CD8-positive, alpha-beta memory T cell (primary cell): ENCODE measurements at places on chromosomes 5 and 9.

GRCh38 chr9:121670431-121670830, 19.0 kb downstream of the DAB2IP start:
- no peak for DNase-seq

DNA sequence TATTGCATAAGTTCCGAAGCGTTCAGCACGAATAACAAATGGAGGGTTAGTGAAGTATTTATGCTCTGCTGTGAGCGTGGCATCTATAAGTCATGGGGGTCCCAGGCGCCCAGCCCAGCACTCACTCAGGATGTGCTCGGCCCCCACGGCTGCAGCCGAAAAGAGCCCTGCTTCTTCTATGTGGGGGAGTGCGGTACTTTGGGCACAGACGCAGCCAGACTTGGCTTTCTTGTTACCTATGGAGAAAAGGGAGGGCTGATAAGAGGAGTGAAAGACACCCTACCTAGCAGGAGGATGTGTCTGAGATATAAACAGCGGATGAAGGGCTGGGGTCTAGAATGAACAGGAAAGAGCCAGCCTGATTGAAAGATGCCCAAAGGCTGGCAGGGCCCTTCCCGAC, 51.4 kb downstream of the MRPL36 start:
- no peak for DNase-seq

DNA sequence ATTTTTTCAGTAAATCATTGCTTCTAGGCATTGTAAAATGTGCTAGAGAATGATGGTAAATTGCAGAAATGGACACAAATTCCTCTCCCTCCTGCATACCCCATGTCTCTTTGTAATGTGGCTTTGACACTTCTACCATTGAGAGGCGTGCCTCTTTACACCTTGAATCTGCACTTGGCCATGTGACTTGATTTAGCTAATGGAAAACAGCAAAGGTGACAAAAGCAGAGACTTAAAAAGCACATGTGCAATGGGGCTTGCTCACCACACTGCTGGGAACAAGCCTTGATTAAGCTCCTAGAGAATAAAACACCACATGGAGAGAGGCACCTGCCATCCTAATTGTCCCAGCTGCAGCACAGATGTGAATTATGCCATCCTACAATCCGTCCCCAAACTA, 69.9 kb upstream of the NAA35 start:
- DNase-seq = no peak

DNA sequence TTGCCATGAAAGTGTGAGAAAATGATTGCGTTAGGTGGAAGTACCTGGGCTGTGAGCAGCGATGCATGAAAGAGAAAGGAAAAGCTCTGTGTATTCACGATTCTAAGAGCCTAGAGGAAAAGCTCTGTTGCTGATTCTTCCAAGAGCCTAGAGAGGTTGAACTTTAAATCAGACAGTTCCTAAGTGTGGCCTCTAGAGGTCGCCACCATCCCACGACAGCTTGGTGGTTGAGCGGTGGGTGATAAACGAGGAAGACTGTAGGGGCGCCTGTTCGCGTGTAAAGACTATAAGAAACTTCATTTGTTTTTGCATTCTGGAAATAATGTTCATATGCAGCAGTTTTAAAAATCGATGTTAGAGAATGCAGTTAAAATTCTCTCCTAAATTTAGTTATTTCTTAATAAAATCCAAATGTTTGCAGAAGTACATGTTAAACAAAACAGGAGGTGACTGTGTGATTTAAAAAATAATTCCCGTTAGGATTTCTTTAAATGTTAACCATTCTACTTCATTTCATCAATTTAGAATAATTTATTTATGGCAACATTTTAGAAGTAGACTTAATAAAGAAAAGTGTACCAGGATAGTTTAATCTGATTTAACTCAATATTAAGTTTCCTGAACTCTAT, 107.7 kb downstream of the TENT4A start:
- no peak for DNase-seq

DNA sequence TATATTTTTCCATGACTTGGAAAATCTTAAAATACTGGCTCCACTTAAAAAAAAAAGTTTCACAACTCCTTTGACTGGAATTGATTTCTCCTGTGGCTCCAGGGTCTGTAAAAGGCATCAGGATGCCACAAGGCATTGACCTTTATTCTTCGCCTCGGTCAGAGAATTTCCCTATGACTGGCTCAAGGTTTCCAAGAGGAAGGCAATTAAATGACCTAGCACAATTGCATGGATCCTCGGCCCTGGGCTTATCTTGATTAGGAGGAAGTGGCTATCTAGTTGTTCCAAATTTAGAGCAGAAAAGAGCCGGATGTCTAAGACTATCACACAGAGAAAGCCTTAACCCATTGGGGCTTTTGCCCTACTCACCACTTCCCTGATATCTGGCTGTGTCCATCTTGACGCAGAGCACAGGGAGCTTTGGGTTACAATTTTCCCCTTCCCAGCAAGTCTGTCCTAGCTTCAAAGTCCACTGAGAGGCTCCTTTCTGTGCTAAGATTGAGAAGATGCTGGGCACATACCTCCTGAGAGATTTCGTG, 56.9 kb upstream of the COL15A1 start:
- DNase-seq = no peak

DNA sequence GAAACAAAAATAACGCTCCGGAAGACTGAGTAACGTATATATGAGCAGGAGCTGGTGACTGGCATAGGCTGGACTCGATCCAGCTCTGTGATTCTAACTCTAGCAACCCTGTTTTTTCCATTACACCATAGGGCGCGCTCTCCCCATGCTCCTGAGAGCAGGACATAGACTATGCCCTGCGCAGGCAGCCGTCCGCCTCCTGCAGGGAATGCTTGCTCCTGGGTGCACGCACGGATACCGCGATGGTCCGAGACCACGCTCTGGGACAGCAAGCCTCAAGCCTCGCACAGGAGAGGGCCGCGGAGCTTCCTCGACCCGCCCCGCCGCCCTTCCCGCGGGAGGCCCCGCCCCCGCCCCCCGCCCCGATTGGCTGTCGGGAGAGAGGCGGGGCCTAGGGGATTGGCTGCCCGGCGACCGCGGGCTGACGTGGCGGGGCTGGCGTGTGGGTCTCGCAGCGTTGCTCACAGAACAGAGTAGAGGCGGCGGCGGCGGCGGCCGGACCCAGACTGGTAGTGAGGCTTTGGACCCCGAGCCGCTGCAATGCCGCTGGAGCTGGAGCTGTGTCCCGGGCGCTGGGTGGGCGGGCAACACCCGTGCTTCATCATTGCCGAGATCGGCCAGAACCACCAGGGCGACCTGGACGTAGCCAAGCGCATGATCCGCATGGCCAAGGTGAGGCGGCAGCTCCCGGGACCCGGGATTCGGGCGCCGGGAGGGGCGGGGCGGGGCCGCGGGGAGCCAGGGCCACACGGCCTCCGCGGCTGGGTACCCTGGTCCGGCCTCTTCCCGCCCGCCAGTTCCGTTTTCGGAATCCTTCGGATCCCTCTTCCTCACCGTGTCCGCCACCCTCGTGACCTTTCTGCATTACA, at the start of gene NANS:
NANS (plus strand) TSS at position 464 of the 869 bp plus-strand sequence; CDS start at position 541, 77 bp downstream.
- DNase-seq = peak; percentile 87

- no peak for DNase-seq
These were observed 28.5 kb downstream of the SPINK5 start for GRCh38 chr5:148091991-148092964.

DNA sequence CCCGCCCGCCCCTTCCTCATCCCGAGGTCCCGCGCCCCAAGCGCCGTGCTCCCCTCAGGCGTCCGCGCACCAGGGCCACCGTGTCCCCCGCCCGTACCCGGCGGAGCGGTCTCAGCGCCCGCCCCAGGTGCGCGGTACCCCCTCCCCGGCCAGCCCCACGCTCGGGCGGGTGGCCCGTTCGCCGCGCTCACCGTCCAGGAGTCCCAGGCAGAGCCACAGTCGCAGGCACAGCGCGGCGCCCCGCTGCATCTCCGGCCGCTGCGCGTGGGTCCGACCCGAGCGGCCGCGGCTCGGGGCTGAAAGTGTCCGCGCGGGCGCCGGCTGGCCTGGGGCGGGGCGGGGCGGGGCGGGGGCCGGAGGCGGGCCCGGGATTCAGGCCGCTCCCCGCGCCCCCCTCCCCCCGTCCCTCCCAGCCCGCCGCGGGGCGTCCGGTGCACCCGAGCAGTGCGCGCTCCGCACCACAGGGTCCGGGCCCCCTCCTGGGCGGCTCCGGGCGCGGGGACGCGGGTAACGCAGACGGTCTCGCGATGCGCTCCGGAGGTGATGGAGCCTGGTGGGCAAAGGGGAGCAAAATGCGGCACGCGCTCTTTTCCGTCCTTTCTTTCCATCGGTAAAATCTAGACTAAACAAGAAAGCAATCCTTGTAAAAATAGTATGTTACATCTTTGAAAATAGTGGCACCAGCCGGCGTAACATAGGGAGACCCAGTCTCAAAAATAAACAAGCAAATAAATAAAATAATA, at the start of gene FLT4:
FLT4 (minus strand) TSS at position 304 of the 743 bp plus-strand sequence; CDS start at position 249, 55 bp downstream.
- peak; percentile 9 for DNase-seq

- DNase-seq = peak; percentile 56
These were observed 226.9 kb downstream of the MSX2 start for GRCh38 chr5:174951151-174951780.
